ENCODE measurements at places on chromosomes 2 and 18.
A peak's percentile ranks its signal among the peaks of the same experiment; 100 is the strongest.

DNA sequence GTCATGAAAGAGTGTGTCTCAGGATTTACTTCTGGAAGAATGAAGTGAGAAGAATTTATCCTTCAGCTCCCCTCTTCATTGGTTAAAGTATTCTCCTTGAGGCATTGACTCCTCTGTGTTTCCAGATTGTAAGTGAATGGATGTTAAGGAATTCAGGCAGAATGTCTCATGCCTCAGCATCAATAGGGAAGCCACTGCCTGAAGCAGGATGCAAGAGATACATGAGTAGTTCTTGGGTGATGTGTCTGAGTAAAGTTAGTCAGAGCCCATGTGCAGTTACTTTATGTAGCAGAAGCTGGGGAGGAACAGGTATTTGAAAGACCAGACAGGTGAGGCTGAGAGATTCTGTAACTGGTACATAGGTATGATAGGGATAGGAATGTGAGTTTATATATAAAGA lies 34.0 kb upstream of the TMEFF2 start:
- peak; percentile 10 for DNase-seq

- peak; percentile 42 for DNase-seq
Observed at GRCh38 chr2:237269138-237269875, 144.7 kb downstream of the COL6A3 start.

DNA sequence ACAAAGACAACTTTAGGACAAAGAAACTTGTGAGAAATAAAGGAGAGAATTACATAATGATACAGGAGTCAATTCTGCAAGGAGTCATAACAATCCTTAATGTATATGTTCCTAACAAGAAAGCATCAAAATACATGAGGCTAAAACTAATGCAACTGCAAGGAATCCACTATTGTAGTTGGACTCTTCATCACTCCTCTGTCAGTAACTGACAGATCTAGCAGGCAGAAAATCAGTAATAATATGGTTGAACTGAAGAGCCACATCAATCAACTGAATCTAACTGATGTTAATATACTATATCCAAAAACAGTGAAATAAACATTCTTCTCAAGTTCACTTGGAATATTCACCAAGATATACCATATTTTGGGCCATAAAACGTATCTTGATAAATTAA lies 1806.4 kb upstream of the CELF4 start:
- no peak for DNase-seq

DNA sequence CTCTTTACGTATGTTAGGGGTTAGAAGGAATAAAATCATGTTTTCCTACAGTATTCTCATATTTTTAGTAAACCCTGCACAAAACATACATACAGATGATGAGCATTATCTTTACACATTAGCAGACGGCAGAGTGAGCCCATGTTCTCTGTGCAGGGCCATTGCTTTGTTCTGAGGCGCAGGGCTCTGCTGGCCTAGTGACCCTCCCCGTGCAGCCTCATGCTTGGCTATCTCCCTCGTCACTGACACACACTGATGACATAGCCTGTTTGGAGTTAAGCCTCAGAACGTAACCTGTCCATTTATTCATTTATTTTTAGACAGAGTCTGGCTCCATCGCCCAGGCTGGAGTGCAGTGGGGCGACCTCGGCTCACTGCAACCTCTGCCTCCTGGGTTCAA lies 115.9 kb upstream of the FOSL2 start:
- no peak for DNase-seq

DNA sequence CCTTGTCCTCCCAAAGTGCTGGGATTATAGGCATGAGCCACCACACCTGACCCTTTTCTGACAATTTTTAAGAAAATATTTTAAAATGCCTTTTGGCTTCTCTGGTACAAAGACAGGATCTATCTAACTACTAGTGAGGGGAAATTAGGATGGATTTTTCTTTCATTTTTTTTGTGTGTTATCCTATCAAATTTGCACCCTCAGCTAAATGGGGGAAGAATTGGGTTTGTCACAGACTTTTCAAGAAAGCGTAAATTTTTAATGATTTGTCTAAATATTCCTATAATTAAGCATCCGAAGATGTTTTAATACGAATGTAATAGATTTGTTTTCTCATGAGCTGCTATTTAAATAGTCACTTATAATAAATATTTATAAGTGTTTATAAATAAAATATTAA lies 340.0 kb upstream of the ETAA1 start:
- DNase-seq, result no peak

- DNase-seq, result no peak
Observed at GRCh38 chr18:22409445-22409844, 8.3 kb downstream of the CTAGE1 start.

- no peak for DNase-seq
Observed at GRCh38 chr2:144020047-144020446, 499.9 kb downstream of the ZEB2 start.

DNA sequence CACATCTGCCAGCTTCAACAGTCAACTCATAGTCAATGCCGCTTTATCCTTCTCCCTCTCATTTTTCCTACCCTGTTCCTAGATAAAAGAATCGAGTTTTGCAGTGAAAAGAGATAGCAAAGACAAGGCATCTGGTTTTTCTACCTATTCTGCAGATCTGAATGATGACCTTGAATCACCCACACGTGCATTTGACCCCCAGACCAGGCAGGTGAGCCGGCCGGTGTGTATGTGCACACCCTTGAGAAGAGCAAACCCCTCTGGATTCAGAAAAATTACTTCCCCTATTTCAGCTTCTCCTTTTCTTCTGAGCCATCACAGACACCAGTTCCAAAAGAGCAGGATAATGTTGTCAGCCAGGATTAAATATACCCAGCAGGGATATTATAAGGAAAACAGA lies 115.6 kb upstream of the ST6GAL2 start:
- DNase-seq, result no peak

- DNase-seq, result peak; percentile 75
Observed at GRCh38 chr2:38875576-38876367, at the start of the genes DHX57 and MORN2. TSS of gene DHX57 (minus strand) at chr2:38875934. CDS start at chr2:38868405, 7,529 bp downstream. TSS of gene MORN2 (plus strand) at chr2:38875976.

GRCh38 chr2:233048569-233049193 lies 11.5 kb upstream of the INPP5D start:
- no peak for DNase-seq

GRCh38 chr2:121489911-121490583 lies 40.6 kb upstream of the RNU4ATAC start:
- DNase-seq, result peak; percentile 43

DNA sequence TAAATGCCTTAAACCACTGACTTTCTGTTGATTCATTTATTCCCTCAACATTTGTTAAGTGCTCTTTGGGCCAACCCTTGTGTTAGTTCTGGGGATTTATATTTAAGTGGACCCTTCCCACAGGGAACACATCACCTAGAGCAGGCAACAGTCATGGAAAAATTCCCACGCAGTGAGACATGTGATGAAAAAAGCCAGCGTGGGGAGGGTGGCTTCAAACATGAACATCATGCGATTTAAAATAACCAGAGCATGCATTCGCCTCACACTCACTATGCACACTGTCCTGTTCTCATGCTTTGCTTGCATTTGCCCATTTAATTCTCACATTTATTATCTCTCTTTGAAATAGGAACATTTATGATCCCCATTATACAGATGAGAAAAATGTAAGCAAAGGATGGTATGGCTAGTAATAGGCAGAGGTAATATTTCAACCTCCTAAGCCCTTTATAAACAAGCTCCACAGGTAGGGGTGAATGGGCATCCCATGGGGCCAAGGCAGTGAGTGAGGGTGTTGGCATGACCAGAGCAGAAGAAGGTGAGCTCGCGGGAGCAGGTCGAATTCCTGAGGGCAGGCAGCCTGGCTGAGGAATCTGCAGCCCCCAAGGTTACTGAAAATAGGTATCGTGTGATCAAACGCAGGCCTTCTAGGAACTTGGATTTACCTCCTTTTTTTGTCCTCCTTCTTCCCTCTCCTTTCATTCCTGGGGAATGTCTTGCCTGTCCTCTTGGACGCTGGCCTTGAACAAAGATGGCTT lies 297.8 kb downstream of the MYCN start:
- DNase-seq, result no peak

- no peak for DNase-seq
Observed at GRCh38 chr2:133044556-133044955, 374.6 kb upstream of the LYPD1 start.

GRCh38 chr2:17043173-17043572 lies 377.5 kb upstream of the CYRIA start:
- DNase-seq, result peak; percentile 43

DNA sequence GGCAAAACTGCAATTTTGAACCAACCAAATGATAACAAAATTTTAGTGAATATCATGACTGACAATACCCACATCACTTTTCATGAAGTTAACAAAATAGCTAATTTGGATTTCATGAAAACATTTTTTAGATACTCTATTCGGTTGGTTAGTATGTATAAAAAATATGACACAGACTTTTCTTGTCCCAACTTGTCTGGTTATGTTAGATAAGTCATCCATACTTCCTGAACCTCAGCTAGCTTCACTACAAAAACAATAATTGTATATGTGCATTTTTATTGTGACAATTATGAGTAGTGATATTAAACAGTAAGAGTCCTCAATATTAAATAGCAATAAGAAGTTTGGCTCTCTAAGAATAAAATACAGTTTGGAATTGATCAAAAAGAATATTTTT lies 408.1 kb upstream of the DSEL start:
- no peak for DNase-seq

- DNase-seq, result peak; percentile 94
Observed at GRCh38 chr2:205024822-205025518, 479.7 kb downstream of the PARD3B start.

DNA sequence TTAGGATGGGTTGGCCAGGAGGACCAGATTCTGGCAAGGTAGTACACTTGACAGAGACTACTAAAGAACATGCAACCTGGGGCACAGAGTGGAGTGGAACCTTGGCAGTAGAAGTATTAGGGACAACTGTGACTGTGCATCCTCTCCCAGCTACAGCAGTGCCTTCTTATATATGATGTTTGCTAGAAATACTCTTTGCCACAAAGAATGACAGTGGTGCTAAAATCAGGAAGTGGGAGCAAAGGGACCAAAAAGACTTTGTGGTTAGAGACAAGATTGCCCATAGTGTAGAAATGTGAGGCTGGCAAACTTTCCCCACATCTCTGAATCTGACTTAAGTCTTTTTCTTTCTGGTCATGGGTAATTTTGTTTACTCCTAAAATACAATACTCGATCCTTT lies 9.4 kb upstream of the SLC38A11 start:
- DNase-seq, result no peak

GRCh38 chr2:216469661-216470060 lies 29.0 kb upstream of the RPL37A start:
- no peak for DNase-seq

DNA sequence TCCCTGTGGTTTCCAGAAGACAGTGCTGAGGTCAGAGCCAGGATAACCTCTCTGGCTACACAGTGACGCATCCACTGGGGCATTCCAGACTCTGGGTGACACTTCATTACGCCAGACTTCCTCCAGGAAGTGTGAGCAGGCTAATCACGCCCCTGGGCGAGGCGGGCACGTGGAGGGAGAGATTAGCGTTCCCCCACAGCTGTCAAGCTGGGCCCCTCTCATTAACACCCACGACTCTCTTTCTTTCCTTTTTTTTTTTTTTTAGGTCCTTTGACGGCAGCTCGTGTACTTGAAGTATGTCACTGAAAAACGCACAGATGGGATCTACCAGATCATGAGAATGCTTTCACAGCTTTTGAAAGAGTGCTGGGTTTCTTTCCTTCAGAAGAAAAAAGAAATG lies 274.6 kb downstream of the AFF3 start:
- peak; percentile 64 for DNase-seq

DNA sequence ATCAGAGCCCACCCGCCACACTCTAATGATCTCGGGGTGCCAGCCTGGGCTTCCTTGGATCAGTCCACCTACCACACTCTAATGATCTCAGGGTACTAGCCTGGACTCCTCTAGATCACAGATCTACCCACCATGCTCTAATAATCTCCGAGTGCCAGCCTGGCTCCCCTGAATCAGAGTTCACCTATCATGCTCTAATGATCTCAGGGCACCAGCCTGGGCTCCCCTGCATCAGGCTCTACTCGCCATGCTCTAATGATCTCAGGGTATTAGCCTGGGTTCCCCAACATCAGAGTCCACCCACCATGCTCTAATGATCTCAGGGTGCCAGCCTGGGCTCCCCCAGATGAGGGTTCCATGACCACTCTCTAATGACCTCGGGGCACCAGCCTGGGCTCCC lies 48.1 kb downstream of the EIPR1 start:
- no peak for DNase-seq

- DNase-seq, result no peak
Observed at GRCh38 chr2:129720360-129720759, 259.1 kb upstream of the RAB6C start.

GRCh38 chr2:19488009-19488691 lies 129.7 kb upstream of the OSR1 start:
- peak; percentile 69 for DNase-seq

Data from fibroblast of skin of right quadriceps (primary cell).